Adrenal gland (tissue), 19 donors: ENCODE measurements at places on chromosomes 7 and 10. TPM values are rescaled to one million over a fixed set of nuclear protein-coding genes. Genes with fewer than 3 reads are reported as not detected.
A peak's percentile ranks its signal among the peaks of the same experiment; 100 is the strongest.

Gene GDF2
- not detected for polyA plus RNA-seq

Gene RAPGEF5
- polyA plus RNA-seq = 19.8 TPM

Gene TMEM236
- 0.24 TPM for polyA plus RNA-seq

Gene SAP25
- polyA plus RNA-seq = 11.3 TPM

Gene STAMBPL1
- 22.0 TPM for polyA plus RNA-seq

Gene GPER1
- 9.1 TPM for polyA plus RNA-seq

Gene SERPINE1
- 23.1 TPM for polyA plus RNA-seq

Gene NUTM2E
- polyA plus RNA-seq = 0.30 TPM

DNA sequence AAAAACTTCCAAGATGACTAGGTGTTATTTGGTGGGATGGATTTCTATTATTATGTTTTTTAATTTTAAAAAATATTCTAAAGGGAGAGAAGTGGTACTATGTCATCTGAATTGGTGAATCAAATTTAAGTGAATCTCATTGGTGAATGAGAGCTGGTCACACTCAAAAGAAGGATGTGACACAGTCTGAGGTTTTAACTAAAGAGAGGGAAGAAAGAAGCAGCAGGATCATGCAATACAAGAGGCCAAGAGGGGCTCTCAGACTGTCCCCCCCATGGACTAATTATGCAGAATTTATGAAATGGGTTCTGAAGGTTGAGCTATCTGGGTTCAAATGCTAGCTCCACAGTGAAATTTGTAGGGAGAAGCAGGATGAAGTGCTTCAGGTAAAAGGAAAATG lies 16.2 kb downstream of the MACC1 start:
- peak overlapping the region; percentile 42 for H3K27ac ChIP-seq
- H3K36me3 ChIP-seq = no peaks in the 10 kb centered on the region

DNA sequence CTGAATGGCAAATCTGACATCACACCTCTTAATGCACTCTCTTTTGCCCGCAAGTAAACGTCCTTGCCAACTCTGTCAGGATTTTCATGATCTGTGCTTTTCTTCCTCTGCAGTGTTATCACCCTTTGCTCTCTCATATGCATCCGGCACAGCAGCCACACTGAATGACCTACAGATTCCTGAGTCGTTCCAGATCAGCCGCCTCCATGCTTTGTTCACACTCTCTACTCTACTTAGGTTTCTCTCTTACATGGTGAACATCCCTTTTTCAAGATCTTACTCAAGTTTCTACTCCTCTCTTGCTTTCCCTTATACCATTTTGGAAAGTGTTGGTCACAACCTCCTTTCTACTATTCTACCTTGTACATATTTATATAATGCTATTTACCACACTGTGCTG lies 127.7 kb upstream of the AOAH start:
- H3K4me1 ChIP-seq = no peaks in the 10 kb centered on the region
- no peak for DNase-seq
- no peaks in the 10 kb centered on the region for H3K27me3 ChIP-seq

DNA sequence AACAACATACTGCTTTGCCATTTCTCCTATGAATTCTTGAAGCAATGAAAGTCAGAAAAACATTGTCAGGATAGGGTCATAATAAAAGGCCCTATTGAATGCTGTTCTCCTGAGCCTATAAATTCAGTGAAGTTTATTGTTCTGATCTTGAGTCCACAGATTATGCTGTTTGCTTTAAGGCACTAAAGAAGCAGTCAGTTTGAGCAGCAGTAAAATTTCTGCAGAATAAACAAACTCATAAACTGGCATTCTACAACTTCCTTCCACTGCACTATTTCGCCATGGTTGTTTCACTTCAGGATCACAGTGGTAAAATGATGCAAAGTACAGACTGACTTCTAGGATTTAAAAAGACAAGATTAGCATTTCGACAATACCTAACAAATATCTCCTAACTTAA lies 503.2 kb downstream of the SH2D4B start:
- H3K4me1 ChIP-seq = no peaks in the 10 kb centered on the region
- DNase-seq = no peak
- no peak overlapping the region for H3K27ac ChIP-seq
- no peaks in the 10 kb centered on the region for H3K36me3 ChIP-seq

DNA sequence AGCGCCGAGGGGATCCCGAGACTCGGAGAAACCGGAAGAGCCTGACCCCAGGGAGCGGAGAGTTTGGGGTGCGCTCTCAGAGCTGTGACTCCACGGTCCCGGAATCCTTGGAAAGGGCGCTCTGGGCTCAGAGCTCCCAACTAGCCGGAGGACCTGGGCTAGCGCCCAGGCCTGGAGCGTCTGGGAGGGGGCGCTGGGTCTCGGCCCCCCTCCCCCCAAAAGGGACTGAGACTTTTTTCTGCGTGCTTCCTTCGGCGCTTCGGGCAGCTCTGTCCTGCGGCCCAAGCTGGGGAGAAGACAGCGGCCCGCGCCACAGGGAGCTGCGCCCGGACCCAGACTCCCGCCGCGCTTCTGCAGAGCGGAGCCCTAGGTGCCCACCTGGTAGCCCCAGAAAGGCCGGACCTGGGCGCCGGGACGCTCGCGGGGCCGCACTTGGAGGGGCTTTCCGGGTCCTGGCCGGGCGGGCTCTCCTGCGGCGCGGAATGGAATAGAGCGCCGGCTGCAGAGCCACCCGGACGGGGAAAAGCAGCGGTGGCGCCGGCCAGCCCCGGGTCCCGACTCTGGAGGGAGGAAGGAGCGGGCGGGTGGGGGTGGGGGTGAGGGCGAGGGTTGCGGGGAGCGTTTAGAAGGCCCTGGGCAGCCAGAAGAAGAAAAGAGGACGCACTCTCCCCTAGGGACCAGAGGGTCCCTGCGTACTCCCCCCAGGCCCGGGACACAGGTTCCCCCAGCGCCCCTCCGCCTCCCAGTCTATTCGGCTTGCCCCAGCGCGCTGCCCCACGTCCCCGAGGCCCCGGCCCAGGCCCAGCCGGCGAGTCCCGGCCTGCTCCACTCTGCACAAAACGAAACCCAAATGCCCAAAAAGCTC lies 4.7 kb downstream of the ZNF503 start:
- H3K36me3 ChIP-seq = no peaks in the 10 kb centered on the region
- peak overlapping the region; percentile 72 for H3K27ac ChIP-seq
- no peaks in the 10 kb centered on the region for H3K27me3 ChIP-seq
- H3K4me3 ChIP-seq = no peak overlapping the region
- peak; percentile 29 for DNase-seq

- no peaks in the 10 kb centered on the region for H3K36me3 ChIP-seq
- no peak for DNase-seq
- no peaks in the 10 kb centered on the region for H3K4me1 ChIP-seq
- no peaks in the 10 kb centered on the region for H3K27me3 ChIP-seq
- H3K4me3 ChIP-seq = no peak overlapping the region
These were observed 131.1 kb upstream of the SORCS3 start for GRCh38 chr10:104509981-104510380.

- peaks cover 31% of the 10 kb centered on the region for H3K36me3 ChIP-seq
- peak; percentile 87 for DNase-seq
- peaks cover 22% of the 10 kb centered on the region for H3K4me1 ChIP-seq
- no peaks in the 10 kb centered on the region for H3K27me3 ChIP-seq
These were observed 10.1 kb upstream of the ADAP1 start for GRCh38 chr7:964401-965231.

DNA sequence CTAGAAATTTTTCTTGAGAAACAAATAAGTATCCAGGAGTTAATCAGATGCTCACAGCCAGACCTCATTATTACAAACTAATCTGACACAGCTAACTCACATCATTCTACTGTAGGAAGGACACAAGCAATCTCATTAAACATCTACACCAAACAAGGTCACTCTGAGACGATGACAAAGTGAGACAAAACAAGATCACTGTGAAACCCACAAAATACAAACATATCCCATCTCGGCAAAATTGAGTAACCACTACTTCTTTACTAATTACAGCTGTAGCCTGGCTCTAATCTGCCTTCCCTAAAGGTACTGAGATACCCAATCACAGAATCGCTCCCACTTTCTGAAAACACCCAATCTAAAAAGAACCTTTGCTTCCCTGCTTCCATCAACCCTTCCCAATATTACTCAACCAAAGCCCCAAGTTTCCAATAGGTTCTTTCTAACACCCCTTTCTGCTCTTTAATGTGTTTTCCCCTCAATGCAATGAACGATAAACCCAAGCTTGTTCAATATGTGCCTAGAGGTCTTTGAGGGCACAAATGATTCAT lies 26.9 kb downstream of the CCDC6 start:
- H3K27me3 ChIP-seq = no peaks in the 10 kb centered on the region
- H3K4me3 ChIP-seq = no peak overlapping the region
- H3K36me3 ChIP-seq = no peaks in the 10 kb centered on the region

- no peaks in the 10 kb centered on the region for H3K36me3 ChIP-seq
- DNase-seq = no peak
- no peak overlapping the region for H3K27ac ChIP-seq
- H3K4me1 ChIP-seq = peaks cover 37% of the 10 kb centered on the region
These were observed 6.5 kb upstream of the C10orf105 start for GRCh38 chr10:71725998-71726579.

DNA sequence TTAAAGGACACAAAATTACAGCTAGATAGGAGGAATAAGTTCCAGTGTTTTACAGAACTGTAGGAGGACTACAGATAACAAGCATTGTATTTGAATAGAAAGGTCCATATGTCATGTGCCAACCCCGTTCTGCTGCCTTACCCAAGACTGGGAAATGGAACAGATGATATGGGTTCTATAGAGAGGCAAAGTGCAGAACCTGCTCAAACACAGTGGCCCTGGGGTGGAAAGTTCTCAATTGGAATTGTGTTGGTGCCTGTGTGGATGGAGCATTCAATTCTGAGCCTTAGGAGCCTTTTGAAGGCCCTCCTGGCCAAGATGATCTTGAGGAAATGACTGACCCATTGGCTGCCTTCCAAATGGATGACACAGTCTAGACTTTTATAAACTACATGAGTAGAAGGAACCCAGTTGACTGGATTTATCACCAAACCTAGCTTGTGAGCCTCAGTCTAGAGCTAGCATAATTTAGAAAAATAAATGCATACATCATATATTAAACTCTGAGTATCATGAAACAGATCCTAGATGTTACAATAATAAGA lies 4.1 kb upstream of the PRSS1 start:
- DNase-seq = no peak
- no peak overlapping the region for H3K27ac ChIP-seq
- no peaks in the 10 kb centered on the region for H3K27me3 ChIP-seq
- H3K36me3 ChIP-seq = no peaks in the 10 kb centered on the region
- no peak overlapping the region for H3K4me3 ChIP-seq

GRCh38 chr10:8187171-8187666 lies 132.7 kb downstream of the GATA3 start:
- H3K4me1 ChIP-seq = no peaks in the 10 kb centered on the region
- no peaks in the 10 kb centered on the region for H3K36me3 ChIP-seq
- no peak overlapping the region for H3K27ac ChIP-seq
- DNase-seq = no peak
- H3K4me3 ChIP-seq = no peak overlapping the region

- no peaks in the 10 kb centered on the region for H3K27me3 ChIP-seq
- no peak overlapping the region for H3K27ac ChIP-seq
- DNase-seq = peak; percentile 66
- no peak overlapping the region for H3K4me3 ChIP-seq
These were observed 81.3 kb downstream of the C10orf105 start for GRCh38 chr10:71638064-71638821.

- peak; percentile 37 for DNase-seq
- H3K4me1 ChIP-seq = peaks cover 52% of the 10 kb centered on the region
- no peak overlapping the region for H3K27ac ChIP-seq
- H3K27me3 ChIP-seq = no peaks in the 10 kb centered on the region
- H3K36me3 ChIP-seq = peaks cover 38% of the 10 kb centered on the region
- no peak overlapping the region for H3K4me3 ChIP-seq
These were observed 152.6 kb upstream of the KLF14 start for GRCh38 chr7:130886438-130887135.

- H3K4me1 ChIP-seq = peaks cover 15% of the 10 kb centered on the region
- H3K27ac ChIP-seq = no peak overlapping the region
- no peak for DNase-seq
- H3K4me3 ChIP-seq = no peak overlapping the region
These were observed 35.8 kb upstream of the GRID1 start for GRCh38 chr10:86402283-86402941.

GRCh38 chr10:11610826-11611247 lies 613 bp downstream of the USP6NL start:
- H3K4me3 ChIP-seq = peak overlapping the region; percentile 64
- no peaks in the 10 kb centered on the region for H3K36me3 ChIP-seq
- no peaks in the 10 kb centered on the region for H3K27me3 ChIP-seq
- peaks cover 5% of the 10 kb centered on the region for H3K4me1 ChIP-seq
- peak overlapping the region; percentile 86 for H3K27ac ChIP-seq

DNA sequence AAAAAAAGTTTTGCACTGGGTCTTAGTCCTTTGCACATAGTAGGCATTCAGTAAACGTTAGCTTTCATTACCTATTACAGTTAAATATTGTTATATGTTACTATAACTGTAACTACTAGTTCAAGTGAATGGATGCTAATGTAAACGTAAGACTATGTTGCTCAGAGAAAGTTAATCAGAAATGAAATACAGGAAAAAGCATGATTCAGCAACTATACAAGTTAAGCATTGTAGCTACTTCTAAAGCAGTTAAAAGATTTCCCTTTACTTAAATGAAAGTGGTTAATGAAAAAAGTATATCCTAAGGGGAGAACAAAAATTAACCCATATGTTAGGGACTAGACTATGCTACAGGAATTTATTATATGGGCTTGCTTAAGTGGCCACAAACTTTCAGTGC lies 121.2 kb downstream of the SKAP2 start:
- no peak overlapping the region for H3K27ac ChIP-seq
- H3K27me3 ChIP-seq = no peaks in the 10 kb centered on the region
- H3K36me3 ChIP-seq = no peaks in the 10 kb centered on the region
- no peak overlapping the region for H3K4me3 ChIP-seq
- DNase-seq = no peak

- no peak for DNase-seq
- peaks cover 7% of the 10 kb centered on the region for H3K4me1 ChIP-seq
- no peaks in the 10 kb centered on the region for H3K36me3 ChIP-seq
- no peak overlapping the region for H3K27ac ChIP-seq
These were observed 143.2 kb downstream of the RNLS start for GRCh38 chr10:88439932-88440331.

GRCh38 chr10:70774810-70775678 lies 10.1 kb downstream of the TBATA start:
- H3K27ac ChIP-seq = no peak overlapping the region
- no peak overlapping the region for H3K4me3 ChIP-seq
- H3K27me3 ChIP-seq = no peaks in the 10 kb centered on the region

GRCh38 chr7:137968890-137969289 lies 33.0 kb downstream of the CREB3L2 start:
- no peak overlapping the region for H3K4me3 ChIP-seq
- no peak for DNase-seq
- H3K4me1 ChIP-seq = peaks cover 54% of the 10 kb centered on the region
- no peaks in the 10 kb centered on the region for H3K27me3 ChIP-seq

- H3K4me3 ChIP-seq = no peak overlapping the region
- no peaks in the 10 kb centered on the region for H3K36me3 ChIP-seq
- H3K27me3 ChIP-seq = no peaks in the 10 kb centered on the region
- DNase-seq = no peak
These were observed 735.3 kb downstream of the SUGCT start for GRCh38 chr7:40870108-40870507.

- H3K27ac ChIP-seq = peak overlapping the region; percentile 43
- H3K4me1 ChIP-seq = peaks cover 26% of the 10 kb centered on the region
- H3K36me3 ChIP-seq = no peaks in the 10 kb centered on the region
- peak; percentile 48 for DNase-seq
- H3K4me3 ChIP-seq = no peak overlapping the region
- H3K27me3 ChIP-seq = no peaks in the 10 kb centered on the region
These were observed 8.8 kb downstream of the OGDH start for GRCh38 chr7:44615149-44615611.
